ENCODE measurements at places on chromosomes 7 and 10. TPM values are rescaled to one million over a fixed set of nuclear protein-coding genes. Genes with fewer than 3 reads are reported as not detected.

DNA sequence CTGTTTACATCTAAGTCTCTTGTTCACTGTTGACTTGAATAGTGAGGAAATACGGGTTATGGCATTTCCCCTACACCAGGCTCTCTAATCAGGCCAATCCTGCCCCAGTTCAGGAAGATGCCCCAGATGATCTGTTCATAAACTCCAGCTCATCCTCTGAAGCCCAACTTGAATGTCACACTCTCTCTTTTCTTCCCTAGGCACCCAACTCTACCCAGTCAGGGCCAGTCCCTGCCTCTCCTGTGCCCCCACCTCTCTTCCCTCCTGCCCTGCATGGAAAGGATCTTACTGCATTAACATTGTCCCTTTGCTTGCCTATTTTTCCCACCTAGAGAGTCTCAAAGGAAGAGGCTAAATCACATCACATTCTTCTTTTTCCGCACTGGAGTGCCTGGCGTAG lies 10.6 kb upstream of the TRPV6 start:
- DNase-seq: peak; percentile 26

GRCh38 chr7:135208102-135208793 lies 3.1 kb downstream of the WDR91 start:
- DNase-seq: no peak

DNA sequence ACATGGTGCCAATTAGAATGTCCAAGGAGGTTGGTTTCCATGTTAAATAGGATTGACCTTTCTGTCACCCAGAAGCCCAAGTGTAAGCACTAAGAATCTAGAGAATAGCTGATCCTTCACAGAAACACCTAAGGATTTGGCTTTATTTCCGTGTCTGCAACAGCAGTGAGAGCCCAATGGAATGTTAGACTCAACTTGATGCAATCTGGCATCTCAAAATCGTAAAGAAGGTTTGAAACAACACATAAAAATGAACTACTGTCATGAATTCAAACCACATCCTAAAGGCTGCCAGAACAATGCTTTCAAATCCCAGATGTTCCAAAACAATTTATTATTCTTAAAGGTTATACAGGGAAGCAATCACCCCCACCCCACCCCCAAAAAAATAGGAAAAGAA lies 18.6 kb downstream of the PPP1R3C start:
- no peak for DNase-seq

MKI67 gene
- 0.39 TPM for total RNA-seq

SLC18A3 gene
- not detected for total RNA-seq

Data from mesenteric fat pad (tissue), 1 donor.